ENCODE measurements at places on chromosomes 11 and 22.
A peak's percentile ranks its signal among the peaks of the same experiment; 100 is the strongest.

DNA sequence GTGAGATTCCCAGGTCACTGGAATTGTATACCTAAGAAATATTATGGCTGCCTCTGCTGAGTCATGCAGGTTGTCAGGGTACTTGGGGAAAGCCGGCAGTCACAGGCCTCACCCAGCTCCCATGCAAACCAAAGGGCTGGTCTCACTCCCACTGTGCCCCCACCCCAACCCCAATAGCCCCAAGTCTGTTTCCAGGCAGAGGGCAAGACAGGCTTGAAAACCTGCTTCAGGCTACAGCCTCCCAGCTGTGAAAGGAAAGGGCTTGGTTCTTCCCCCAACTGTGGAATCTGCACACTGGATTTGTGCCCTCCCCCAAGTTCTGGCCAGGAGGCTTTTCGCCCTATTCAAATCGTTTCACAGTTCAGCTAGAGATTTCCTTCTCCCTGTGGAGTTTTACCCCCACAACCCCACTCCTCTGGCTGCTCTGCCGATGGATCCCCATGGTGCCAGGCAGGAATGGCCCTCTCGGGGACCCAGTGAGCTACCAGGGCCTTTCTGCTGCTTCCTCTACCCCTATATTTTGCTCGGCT, 37.0 kb upstream of the ABTB2 start:
- no peak for DNase-seq

GRCh38 chr11:74471668-74472429, 4.5 kb upstream of the KCNE3 start:
- DNase-seq: no peak

GRCh38 chr11:68442433-68442832, 18.1 kb upstream of the PPP6R3 start:
- DNase-seq: no peak

- DNase-seq: no peak
Observed at GRCh38 chr11:105344938-105345337, 205.4 kb upstream of the CARD18 start.

DNA sequence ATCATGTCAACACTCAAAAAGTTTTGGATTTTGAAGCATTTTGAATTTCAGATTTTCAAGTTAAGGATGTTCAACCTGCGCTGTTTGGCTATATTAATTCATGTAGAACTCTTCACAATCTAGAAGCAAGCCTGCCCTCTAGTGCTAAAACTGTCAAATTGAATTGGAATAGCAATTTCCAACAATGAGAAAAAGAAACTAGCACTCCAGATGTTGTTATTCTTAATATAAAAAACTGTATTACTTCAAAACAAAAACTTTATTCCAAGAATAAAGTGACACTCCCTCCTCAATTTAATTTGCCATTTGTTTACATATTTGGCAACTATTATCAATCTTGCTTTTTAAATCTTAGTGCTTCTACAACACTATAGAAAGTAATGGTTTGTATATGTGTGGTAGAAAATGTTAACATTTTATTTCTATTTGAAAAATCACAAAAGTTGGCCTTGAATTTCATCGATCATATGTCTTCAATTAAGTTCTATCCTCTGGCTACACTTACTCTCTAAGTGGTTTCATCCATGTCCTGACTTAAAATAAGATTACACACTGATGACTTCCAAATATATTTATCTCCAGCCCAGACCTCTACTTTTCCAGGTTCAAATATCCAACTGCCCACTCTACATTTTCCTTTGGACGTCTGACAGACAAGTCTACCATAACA, 36.6 kb downstream of the DCUN1D5 start:
- DNase-seq: peak; percentile 8

- DNase-seq: no peak
Observed at GRCh38 chr22:39646398-39647063, 76.0 kb downstream of the CACNA1I start.

DNA sequence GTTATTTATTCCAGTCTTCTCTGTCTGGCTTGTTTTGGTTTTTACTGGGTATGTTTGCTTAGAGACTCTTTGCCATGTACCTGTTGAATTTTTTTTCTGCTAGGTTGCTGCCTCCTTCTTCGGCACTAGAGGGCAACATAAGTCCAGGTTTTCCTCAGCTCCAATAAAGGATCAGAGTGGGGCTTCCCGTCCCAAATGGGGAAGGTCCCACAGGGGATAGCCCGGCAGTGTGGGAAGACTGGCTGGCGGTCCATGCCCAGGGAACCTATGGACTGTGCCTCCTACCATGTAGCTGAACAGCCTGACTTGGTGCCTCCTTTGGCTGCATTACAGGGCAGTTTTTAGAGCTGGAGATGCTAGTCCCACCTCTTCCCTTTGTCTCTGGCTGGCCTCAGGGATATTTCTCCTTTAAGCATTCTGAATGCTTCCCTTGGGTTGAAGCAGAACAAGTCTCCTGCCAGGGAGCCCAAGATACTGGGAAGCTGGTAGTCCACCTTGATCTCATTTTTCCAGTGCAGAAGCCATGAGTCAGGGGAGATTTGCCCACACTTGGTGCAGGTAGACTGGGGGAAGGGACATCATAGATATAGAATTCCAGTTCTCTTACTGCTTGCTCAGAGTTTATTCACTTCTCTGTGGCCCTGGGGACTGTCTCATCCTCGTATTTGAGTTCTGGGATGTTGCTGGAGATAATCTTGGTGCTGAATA, 60.2 kb downstream of the BRD1 start:
- peak; percentile 57 for DNase-seq

DNA sequence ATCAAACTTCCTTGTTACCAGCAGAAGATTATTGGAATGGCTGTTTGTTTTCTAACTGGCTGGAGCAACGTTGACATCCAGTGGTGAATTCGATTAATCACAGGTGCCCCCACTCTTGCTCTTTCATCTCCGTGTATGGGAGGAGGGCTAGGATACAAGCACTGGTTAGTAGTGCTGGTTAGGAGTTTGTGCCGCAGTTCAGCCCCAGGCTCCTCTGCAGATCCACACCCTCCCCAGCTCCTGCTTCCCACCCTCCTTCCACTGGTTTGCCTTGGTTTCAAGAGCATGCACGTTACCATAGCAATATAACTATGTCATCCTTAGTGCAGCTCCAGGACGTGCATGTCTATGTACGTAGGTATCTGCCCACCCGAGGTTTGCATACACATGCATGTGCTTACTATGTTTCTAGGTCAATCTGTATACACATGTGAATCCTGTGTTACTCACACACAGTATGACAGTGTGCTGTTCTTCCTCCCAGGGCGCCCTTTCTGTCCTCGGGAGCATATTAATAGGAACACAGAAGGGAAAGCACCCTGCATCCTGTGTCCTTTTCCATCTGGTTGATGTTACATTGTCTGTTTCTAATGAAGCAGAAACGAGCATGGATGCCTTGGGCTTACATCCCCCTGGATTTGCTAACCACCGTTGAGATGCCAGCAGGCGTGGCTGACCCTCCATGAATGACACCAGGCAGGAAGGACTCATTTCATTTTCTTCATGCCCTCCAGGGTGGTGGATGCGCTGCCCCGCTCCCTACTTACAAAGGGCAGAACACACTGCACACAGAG, 539.3 kb downstream of the OPCML start:
- DNase-seq: peak; percentile 51

DNA sequence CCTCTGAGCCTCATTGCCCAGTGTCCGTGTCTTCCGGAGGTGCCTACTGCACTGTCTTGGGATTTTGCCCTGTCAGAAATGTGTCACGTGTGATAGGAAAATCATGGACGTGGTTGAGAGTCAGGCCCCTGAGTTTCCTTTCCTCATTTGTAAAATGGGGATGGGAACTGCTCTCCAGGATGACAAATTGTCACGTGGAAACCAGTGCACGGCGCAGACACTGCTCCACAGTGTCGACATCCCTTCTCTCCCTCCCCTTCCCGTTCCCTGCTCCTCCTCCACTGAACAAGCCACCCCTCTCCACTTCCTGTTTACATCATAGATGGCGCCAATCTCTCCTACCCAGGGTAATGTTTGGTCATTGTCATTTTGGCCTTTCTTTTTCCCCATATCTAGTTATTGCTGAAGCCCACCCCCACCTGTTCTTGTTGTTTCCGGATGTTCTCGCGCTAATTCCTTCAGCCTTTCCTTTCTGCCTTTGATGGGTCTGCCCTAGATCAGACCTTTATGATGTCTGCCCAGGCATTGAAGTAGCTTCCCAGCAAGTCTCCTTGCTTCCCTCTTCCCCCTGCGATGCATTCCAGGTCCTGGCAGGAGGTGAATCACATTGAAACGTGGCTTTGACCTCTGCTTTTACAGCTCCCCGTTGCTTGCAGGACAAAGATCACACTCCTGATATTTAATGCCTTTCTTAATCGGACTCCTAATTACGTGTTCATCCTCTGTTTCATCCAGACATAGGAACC, 91.8 kb downstream of the TBC1D22A start:
- no peak for DNase-seq

GRCh38 chr22:29224121-29224858, 18.6 kb downstream of the EMID1 start:
- no peak for DNase-seq

DNA sequence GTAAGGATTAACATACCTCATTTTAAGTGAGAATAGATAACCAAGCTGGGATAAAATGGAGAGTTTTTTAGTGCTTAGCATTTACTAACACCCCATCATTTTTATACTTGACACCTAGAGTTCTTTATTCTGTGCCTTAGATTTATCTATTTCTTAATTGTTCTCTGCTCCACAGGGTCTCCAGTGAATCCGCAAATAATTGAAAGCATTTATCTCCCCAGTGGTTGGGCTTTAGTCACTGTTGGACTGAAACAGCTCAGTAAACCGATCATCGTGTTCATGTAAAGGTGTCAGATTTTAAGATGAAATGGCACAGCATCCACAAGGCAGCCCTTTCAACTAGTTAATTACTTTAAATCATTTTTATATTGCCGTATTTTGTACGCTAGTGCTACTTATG, 17.8 kb upstream of the GRIA4 start:
- DNase-seq: no peak

DNA sequence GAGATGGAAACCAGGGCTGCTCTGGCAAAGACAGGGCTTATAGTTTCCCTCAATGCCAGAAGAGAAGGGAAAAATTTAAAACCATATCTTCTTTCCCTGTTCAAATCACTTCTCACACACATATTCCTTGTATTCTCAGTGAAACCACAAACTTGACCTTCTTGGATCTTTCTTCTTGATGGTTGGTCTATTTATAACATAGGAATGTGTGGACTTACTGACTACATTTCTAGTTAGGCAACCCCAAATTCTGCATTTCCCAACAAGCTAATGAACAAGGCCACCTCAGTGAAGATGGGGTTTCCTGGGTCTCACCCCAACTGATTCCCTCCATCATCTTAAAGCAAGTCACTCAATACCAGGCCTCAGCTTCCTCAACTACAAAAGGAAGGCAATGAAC, 3.8 kb upstream of the QSER1 start:
- DNase-seq: no peak

GRCh38 chr11:72039856-72040401, 40.4 kb downstream of the NUMA1 start:
- peak; percentile 5 for DNase-seq

GRCh38 chr11:17479284-17480214, 2.9 kb upstream of the ABCC8 start:
- peak; percentile 21 for DNase-seq

DNA sequence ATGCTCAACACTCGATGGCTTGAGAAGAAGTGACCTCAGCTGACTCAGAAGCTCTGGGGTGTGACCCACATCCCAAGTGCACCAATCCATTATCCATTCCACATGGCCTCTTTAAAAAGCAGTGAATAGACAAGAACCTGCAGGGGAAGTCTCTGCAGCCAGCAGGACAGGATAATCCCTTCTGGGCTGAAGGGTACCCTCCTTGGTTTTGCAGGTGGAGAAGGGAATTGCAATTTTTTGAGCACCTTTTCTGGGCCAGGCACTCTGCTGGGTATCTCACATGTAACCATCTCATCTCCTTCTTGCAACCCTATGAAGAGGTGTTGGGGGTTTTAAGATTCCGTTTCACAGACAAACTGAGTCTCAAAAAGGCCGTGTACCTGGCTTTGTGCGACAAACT, 76.6 kb downstream of the MYO18B start:
- DNase-seq: no peak

DNA sequence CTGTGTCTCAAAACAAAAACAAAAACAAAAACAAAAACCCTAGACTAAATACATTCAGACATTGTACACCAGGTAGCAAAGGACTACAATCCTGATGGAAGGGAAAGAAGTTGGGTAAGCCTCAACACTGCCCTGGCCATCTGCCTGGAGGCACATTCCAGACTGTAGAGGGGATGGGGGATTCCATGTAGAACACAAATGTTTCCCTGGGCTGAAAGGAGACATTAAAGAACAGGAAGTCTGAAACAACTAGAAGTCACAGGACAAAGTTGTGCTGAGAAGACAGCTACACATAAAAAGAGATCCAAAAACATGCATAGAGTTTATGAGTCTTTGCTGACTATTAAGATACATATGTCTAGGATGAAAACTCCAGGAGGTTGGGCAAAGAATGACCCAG, 83.9 kb downstream of the RRAS2 start:
- no peak for DNase-seq

GRCh38 chr22:31328544-31328960, 17.6 kb downstream of the PATZ1 start:
- no peak for DNase-seq

GRCh38 chr11:65551572-65552387, 6.4 kb downstream of the LTBP3 start:
- peak; percentile 46 for DNase-seq

- DNase-seq: no peak
Observed at GRCh38 chr11:76699451-76700091, 29.0 kb upstream of the LRRC32 start.

GRCh38 chr11:74327076-74327475, 15.6 kb upstream of the P4HA3 start:
- no peak for DNase-seq

DNA sequence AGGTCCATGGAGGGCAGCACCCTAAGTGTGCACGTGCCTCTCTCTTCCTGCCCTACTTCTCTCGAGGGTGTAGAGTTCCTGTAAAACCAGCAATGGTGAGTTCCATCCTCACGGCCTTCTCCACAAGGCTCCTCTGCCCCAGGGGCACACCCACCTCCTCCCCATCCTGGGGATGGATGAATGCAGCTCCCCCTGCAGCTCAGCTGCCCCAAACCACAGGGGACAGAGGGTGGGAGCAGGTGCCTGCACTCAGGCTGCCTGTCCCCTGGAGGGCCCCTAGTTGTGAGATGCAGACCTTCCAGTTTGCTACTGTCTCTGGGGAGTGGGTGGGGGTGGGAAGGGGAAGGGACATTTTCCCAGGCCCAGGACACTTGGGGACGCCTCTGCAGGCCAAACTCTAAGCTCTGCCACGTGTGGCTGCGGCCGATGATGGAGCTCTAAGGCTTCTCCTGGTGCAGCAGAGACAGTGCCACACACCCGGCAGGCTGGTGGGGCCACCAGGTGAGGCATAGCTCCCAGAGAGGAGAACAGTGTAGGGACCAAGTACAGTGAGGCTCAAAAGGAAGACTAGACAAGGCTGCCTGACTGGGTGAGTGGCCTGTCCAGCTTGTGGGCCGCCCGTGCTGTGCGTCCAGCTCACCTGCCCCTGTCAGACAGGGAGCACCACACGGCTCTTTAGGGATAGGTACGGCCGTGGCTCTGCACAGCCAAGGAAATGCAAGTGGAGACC, 540.9 kb downstream of the TBC1D22A start:
- no peak for DNase-seq

GRCh38 chr22:49576241-49577141, 251.2 kb downstream of the BRD1 start:
- no peak for DNase-seq
